CD4-positive, alpha-beta memory T cell (primary cell): ENCODE measurements at places on chromosomes 1 and 21.

- no peak for DNase-seq
Measured at GRCh38 chr1:90707363-90707710, 9.8 kb downstream of the BARHL2 start.

GRCh38 chr1:25520446-25521061, 22.9 kb upstream of the LDLRAP1 start:
- DNase-seq: peak; percentile 66

GRCh38 chr1:219774386-219774785, 154.0 kb downstream of the SLC30A10 start:
- DNase-seq: no peak

DNA sequence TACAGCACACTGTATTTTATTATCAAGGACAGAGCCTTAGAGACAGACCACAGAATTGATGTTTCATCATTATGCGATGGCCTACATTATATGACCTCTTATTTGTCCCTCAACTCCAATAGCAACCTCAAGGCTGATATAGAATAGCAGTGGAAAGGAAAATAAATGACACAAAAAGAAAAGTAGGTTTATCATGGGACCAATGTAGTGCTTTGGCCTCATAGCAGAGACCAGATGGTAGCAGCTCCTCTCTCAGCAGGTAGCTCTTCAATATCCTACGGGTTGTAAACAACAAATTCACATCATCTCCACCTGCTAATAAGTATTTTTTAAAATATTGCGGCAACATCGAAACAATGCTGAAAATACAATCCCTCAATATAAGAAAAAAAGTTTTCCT, 25.2 kb downstream of the ANP32E start:
- no peak for DNase-seq

DNA sequence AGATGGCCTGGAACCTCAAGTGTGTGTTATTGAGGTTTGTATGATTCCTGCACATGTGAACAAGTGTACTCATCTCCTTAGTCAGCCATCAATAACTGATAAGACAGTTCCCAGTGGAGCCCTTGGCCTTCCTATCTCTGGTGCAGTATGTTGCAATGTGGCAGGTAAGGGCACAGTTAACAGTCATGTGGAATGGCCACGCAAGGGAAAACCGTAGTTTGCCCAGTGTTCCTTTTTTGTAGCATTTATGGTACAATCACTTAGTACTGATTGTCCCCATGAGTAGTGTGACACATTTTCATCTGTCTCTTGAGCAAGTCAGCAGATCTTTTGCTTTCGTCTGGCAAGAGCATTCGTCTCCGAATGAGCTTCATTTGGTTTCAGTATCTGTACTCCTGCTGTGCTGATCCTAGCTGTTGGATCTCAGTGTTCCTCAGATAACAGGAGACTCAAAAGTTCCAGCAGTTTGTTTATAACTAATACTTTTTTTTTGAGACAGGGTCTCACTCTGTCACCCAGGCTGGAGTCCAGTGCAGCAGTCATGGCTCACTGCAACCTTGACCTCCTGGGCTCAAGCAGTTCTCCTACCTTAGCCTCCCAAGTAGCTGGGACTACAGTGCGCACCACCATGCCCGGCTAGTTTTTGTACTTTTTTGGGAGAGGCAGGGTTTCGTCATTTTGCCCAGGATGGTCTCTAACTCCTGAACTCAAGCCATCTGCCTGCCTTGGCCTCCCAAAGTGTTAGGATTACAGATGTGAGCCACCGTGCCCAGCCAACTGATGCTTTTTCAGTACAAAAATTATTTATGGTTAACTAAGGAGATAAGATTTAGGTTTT, 8.2 kb downstream of the CTPS1 start:
- DNase-seq: no peak

DNA sequence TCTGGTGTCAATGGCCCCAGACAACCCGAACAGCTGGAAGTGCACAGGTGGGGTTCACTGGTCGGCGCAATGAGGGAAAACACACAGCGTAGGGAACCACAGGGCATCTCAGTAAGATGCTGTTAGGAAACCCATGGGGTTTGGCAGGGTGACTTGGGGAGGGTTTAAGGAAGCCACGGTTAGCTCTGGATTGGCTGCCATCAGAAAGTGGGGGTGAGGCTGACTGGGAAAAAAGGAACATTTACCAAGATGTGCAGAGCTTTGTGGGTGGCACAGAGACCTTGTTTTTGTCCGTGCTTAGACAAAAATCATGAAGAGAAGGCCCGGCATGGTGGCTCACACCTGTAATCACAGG, 11.0 kb downstream of the ALDH4A1 start:
- DNase-seq: no peak

DNA sequence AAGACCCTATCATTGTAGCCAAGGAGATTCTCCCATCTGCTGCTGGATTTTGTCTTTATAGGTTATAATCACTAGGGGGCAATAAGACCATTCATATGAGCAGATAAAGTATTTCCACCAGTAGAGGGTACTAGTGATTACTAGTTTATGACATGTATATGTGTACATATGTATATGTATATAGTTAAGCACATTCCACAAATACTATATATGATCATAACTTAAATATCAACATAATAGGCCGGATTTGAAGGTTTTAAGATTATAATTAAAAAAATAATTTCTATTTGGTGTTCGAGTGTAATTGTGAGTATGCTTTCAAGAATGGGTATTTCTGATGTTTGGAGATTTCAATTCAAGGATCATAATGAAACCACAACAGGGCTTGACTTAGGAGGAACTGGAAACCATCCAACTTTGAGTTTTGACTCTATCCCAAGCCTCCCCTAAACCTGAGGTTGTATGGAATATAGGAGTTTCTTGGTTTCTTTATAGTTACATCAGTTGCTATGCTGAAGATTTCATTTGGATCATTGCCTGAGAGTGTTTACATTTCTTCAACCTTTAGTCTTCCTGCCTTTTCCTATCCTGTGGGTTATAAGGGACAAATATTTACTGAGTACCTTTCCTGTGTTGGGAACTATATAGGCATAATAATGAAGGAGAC, 16.9 kb downstream of the TCEANC2 start:
- DNase-seq: peak; percentile 58

- peak; percentile 84 for DNase-seq
Measured at GRCh38 chr1:116826818-116827606, 72.8 kb downstream of the CD2 start.

GRCh38 chr1:19426294-19427086, 58.8 kb downstream of the CAPZB start:
- no peak for DNase-seq

DNA sequence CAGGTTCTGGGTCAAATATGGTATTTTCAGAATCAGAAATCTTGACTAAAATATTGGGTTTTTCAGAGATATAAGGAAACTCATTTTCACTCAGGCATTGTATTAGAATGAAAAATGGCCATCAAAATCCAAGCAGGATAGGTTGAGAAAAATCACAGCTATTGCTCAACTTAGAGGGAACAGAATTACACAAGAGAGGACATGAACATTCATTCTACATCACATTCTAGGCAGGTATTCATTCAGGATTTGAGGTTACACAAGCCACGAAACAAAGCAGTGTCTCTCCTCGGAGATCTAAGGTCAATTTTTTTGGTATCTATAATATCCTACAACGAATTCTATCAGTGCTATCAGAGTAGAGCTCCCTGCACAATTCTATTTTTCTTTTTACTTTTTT, 163.6 kb upstream of the HP1BP3 start:
- no peak for DNase-seq

DNA sequence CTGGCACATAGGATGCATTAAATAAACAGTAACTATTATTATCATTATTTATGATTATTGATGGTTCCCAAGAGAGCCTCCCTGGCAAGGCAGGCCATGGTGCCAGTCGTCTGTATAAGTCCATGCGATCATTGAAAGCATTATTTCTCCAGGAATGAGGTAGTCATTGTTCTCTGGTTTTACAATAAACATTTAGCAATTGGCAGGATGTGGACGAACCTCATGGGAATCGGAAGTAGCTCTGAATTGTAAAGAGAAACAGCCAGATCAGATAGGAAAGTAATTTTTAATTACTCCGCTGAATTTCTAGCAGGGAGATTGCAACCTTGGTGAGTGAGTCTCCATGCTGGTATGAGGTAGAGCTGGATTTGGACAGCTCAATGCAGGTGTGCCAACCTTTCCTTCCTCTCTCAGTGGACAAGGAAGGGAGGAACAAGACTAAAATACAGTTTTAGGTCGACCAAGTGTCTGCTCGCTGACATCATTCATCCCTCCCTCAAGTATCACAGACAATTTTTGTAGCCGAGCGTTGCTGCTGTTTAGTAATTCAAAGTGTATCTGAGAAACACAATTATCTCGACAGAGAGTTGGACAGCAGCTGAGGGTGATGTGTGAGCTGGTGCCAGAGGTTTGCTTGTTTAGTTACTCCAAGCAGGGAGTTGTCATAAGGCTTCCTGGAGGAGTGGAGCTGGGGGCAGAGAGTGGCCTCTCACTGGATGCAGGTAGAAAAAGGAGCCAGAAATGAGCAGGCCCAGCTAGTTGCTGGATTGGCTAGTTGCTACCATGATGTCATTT, 250.8 kb downstream of the KCNJ6 start:
- DNase-seq: no peak

DNA sequence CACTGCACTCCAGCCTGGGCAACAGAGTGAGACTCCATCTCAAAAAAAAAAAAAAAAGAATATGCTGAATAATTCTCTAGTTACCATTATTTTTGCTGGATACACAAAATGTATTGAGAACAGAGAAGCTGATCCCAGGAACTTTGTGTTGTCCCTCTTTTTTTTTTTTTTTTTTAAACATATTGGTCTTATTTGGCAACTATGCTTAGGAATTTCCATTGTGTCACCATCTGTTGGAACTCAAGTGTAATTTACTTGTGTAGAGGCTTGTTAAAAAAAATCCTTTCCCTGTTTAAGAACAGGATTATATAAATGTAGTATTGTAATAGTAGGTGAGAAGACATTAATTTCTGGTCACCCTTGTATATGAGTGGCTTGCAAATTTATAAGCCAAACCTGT, 28.6 kb downstream of the CAMSAP2 start:
- no peak for DNase-seq

GRCh38 chr1:159880430-159880829, 18.0 kb upstream of the VSIG8 start:
- DNase-seq: no peak
